Activated CD8-positive, alpha-beta T cell treated with anti-CD3 and anti-CD28 coated beads, Interleukin-2, amount 10 ng/mL, durations not matched to agents 7 days and 5 days (primary cell): ENCODE measurements at places on chromosomes 4 and X. TPM values are rescaled to one million over a fixed set of nuclear protein-coding genes. Genes with fewer than 3 reads are reported as not detected.
A peak's percentile ranks its signal among the peaks of the same experiment; 100 is the strongest.

GRCh38 chrX:150100261-150100660 is 162.0 kb upstream of the EOLA2 start:
- DNase-seq, result no peak

GRCh38 chr4:5373327-5373726 is 322.0 kb downstream of the STK32B start:
- no peak for DNase-seq

- DNase-seq, result no peak
Observed at GRCh38 chr4:163200727-163201349, 34.1 kb upstream of the NAF1 start.

DNA sequence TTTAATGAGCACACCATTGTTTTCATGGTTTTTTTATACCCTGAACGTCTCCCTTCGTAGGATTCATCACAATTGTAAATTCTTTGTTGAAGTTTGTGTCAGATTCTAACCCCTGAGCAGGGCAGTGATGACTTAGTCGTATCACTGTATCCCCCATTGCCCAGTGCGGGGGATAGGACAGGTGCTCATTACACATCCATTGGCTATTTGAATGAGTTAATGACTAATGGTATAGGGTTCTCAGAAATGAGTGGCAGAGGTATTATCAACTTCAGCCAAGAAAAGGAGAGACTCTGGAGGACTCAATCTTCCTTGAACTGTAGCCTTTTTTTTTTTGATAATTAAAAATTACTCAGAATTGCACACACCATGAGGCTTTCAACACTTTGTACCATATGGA is 64.6 kb downstream of the SYNPO2 start:
- no peak for DNase-seq

DNA sequence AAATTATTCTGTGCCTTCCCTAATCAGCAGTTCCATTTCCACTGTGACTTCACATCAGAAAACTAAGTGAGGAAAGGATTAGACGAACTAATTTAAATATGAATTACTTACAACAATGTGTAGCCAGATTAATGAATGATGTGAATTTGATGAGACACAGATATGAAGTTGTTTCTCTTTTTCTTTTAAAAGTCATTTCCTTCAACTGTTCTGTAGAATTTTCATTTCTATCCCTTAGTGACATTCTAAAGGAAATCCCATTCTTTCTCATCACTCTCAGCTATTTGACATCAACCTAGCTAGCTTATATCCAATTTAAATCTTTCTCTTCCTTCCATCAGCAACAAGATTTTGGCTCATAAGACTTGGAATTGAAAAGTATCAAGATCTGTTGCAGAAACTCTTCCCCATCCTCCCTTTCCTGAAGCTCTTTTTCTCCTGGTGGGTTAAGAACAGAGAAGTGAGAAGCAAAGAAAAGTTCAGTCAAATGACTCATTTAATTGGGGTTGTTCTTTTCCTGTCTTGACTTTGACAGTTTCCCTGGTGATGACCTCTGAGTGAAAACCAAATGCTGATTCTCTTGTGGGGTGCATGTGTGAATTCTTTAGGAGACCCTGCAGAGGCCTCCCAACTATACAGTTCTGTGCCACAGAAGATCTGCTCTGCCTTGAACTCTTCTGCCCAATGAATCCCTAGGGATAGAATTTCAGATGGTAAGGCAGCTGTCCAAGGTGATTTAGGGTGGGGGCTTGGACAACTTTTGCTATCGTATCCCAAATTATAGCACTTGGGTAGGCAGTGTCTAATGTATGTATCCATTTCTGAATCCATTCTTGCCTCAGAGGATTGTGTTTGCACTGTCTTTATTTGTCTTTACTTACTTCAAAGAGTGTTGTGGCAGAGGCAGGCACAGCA is 232.5 kb upstream of the GPRIN3 start:
- no peak for DNase-seq

DNA sequence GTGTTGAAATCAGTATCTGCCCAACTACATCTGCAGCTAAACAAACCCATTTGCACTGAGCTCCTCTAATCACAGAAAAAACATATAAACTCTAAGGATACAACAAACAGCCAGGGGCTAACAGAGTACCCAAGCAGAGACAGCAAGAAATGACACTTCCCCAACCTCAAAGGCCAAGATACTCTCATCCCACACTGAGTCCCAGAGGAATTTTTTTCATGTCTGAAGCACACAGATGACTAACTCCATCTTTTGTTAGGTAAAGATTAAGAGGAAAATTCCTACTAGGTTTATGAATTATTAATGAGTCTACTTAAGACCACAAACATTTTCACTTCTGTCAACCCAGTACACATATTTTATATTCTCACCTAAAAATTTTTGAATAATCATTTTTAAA is 31.6 kb downstream of the SEPSECS start:
- no peak for DNase-seq

DNA sequence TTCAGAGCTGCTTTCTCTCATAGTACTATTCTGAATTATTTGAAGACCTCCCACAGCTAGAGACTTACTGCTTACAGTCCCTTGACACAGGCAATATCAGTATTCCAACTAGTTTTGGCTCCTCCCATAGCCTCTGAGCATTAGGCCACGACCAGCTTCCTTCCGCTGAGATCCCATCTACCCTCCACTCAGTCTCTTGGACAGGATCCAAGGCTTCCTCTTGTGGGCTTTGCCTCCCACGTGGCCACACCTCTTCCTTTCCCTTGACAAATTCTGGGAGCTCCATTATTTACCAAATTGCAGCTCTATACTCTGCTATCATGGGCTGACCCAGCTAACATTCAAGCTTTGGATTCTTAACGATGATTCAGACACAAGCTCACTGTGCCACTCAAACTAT is 470.4 kb upstream of the GALNT7 start:
- DNase-seq, result no peak

- peak; percentile 21 for DNase-seq
Observed at GRCh38 chrX:103607364-103608305, at the start of gene TCEAL3. TCEAL3 (plus strand) TSS chrX:103607963; CDS start chrX:103609065, 1,102 bp downstream.

- no peak for DNase-seq
Observed at GRCh38 chrX:70226048-70226447, 8.4 kb upstream of the AWAT1 start.

DNA sequence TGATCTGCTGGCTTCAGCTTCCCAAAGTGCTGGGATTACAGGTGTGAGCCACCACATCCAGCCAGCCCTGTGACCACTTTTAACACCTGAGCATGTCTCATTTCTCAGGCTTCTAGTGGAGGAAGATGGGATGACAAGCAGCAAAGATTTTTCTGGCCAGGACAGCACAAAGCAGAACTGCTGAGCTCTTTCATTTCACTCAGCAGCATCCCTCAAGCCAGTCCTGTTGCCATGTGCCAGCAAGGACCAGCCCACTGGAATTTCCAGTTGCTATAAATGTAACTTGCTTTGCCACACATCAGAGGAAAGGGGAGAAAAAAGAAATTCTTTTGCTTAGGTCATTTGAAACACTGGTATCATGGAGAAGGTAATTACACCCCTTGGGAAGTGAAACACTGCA is 75.9 kb downstream of the SLC9A7 start:
- DNase-seq, result no peak

- no peak for DNase-seq
Observed at GRCh38 chrX:67536564-67536963, 7.3 kb upstream of the AR start.

GRCh38 chr4:93834249-93835066 is 5.9 kb downstream of the ATOH1 start:
- DNase-seq, result no peak

GRCh38 chrX:100748108-100748507 is 16.2 kb upstream of the SYTL4 start:
- no peak for DNase-seq

DNA sequence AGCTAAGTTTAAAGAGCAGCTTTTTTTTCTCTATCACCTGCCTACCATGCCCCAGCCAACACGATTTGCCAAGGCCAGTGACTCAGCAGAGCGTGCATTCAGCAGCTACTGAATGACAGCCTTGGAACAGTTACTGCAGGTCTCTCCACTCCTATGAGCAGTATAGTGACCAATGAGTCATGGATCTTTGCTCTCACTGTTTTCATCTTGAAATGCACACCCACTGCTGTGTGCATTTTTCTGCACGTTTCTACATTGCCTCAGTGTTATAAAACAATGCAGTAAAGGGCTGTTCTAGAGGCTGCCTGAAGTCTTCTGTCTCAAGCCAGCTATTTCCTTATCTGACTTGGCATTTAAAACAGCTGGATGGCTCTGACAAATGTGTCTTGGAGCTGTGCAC is 66.0 kb upstream of the C4orf54 start:
- no peak for DNase-seq

GRCh38 chr4:184409911-184410692 is 64.2 kb downstream of the IRF2 start:
- DNase-seq, result peak; percentile 61

- DNase-seq, result no peak
Observed at GRCh38 chr4:178812866-178813265, 1370.6 kb upstream of the AGA start.

GRCh38 chrX:105464618-105465017 is 244.1 kb upstream of the TEX13A start:
- no peak for DNase-seq

DNA sequence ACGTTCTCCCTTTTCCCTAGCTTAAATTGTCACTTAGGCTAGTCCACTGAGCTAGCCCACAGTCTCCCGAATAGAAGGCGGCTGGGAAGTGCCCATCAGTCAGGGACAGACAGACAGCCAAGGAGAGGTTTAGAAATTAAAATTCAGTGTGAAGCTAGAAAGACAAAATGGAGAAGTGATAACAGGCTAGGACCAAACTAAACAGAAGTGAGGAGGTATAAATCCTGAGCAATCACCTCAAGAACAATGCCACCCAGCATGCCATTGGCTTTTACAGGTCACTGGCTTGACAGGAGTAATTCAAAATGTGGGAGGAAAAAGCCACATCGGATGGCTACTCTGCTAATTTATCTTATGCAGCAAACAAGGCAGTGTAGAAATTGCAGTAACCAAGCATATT is 138.9 kb downstream of the MAPK10 start:
- no peak for DNase-seq

DNA sequence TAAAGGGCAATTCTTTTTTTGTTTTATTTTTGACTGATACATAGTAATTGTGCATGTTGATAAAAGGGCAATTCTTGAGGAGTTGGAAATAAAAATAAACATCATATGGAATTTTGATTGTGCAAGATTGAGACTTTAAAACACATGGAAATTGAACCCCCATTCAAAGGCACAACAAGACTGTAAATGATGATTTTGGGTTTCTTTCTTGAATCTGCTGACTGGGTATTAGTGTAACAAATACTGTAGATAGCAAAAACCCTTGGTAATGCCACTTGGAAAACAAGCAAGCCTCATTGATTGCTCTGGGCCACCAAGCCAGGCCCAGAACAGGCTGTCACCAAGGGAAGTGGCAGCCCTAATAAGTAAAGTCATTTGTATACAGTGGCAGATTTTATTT is 73.0 kb upstream of the ANXA3 start:
- no peak for DNase-seq

- DNase-seq, result no peak
Observed at GRCh38 chr4:76641351-76641750, 206.3 kb downstream of the SHROOM3 start.

DNA sequence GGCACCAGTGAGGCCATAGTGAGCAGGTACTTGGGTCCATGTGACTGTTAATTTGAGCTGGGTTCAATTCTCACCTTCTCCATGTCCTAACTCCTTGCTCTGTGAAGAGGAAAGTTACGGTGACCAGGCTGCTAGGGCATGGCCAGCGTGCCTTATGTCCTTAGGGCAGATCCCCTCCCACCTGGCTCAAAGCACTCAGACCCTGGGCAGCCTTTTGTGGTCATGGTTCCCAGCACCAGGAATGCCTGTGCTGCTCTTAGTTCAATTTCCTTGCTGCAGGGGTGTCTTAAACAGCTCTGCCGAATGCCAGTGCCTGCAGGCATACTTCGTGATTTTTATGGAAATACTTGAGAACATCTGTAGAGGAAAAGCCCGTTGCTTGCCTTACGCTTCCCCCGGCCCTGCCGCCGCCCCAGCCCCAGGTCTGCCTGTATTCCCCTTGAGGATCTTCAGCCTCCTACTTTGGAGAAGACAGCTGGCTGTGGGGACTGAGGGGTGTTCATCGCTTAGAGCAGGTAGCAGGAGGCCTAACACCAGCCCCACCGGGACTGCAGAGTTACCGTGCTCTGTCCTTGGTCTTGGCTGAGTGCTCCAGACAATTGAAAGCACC is 3.1 kb upstream of the CDK16 start:
- no peak for DNase-seq

GRCh38 chrX:51837921-51838320 is 55.5 kb upstream of the MAGED1 start:
- no peak for DNase-seq

DNA sequence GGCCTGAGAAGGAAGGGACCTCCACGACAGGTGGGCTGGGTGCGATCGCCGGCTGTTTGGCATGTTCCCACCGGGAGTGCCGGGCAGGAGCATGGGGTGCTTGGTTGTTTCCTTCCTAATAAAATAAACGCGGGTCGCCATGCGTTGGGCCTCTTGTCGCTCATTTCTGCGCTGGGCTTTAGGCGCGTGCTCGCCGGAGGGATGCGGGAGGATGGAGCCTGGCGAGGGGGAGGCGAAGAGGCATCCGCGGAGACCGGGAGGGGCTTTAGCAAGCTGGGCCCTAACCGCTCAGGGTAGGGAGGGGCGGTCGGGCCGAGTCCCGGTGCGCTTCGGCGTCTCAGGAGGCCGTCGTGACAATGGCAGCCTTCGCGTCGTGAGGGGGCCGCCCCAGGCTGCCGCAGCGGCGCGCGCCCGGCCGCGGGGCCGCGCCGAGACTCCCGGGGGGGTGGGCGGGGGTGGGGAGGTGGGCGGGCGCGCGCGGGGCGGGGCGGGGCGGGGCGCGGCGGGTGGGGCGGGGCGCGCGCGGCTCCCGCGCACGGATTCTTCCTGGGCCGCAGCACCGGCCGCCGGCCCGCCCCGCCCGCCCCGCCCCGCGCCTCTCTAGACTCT is 476 bp upstream of the GDI1 start:
- peak; percentile 58 for DNase-seq

GRCh38 chrX:63513825-63514568 is 162.9 kb upstream of the SPIN4 start:
- DNase-seq, result no peak

GRCh38 chrX:55742649-55743048 is 25.1 kb downstream of the RRAGB start:
- DNase-seq, result no peak

DNA sequence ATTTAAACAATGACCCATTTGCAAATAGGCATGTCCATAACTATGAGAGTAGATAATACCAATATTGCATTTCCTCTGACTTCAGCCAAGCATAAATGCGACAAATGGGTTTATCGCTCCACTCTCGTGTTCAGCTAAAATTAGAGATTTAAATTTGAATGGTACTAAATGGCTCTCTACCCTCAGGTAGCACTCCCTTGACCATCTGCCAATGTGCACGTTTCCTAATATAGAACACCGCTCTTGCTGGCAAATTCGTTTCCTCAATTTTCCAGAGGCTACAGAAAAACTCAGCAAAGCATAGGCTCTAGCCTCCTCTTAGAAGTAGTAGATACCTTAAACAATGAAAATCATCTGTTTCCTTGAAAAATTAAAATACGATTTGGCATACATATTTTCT is 251.6 kb downstream of the ADGRA3 start:
- no peak for DNase-seq

Gene SATL1
- total RNA-seq, result not detected

Gene RBBP7
- total RNA-seq, result 195 TPM

Gene CTAG1B
- total RNA-seq, result not detected

Gene SHISA3
- 0.76 TPM for total RNA-seq

Gene NHS
- 1.7 TPM for total RNA-seq

Gene LGI2
- not detected for total RNA-seq

Gene VCX2
- total RNA-seq, result not detected

Gene F11
- total RNA-seq, result not detected

Gene SLBP
- 132 TPM for total RNA-seq

Gene FGG
- not detected for total RNA-seq

Gene GPR119
- total RNA-seq, result not detected

Gene FAM47C
- not detected for total RNA-seq

Gene NSUN7
- total RNA-seq, result not detected

Gene GPAT3
- 2.8 TPM for total RNA-seq
